ENCODE measurements at places on chromosomes 6 and 20.

DNA sequence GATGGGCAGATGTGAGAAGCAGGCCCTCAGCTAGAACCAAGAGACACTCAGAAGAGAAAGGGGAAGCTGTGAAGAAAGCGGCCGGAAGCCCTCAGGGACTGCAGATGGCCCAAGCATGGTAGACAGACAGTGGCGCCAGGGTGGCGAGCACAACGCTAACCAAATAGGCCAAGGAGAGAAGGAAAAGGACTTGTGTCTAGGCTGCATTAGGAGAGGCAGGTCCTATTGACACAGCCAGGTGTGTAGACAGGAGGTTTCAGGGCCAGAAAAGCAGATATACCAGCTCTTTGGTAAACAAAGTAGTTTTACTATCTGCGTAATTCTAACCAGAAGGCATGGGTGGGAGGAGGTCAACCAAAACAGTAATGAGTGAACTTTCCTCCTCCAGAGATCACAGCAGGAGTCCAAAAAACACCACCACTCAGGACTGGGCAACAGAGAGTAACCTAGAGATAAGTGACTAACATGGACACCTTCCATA lies 15.8 kb upstream of the MAP7 start:
- no peak for DNase-seq

- DNase-seq, result no peak
Observed at GRCh38 chr6:25486550-25486949, 165.5 kb upstream of the SCGN start.

GRCh38 chr6:39453956-39454524 lies 131.5 kb upstream of the KCNK16 start:
- DNase-seq, result no peak

- no peak for DNase-seq
Observed at GRCh38 chr20:62019881-62020492, 45.7 kb downstream of the TAF4 start.

GRCh38 chr6:41190791-41191190 lies 10.2 kb downstream of the TREML2 start:
- DNase-seq, result no peak

DNA sequence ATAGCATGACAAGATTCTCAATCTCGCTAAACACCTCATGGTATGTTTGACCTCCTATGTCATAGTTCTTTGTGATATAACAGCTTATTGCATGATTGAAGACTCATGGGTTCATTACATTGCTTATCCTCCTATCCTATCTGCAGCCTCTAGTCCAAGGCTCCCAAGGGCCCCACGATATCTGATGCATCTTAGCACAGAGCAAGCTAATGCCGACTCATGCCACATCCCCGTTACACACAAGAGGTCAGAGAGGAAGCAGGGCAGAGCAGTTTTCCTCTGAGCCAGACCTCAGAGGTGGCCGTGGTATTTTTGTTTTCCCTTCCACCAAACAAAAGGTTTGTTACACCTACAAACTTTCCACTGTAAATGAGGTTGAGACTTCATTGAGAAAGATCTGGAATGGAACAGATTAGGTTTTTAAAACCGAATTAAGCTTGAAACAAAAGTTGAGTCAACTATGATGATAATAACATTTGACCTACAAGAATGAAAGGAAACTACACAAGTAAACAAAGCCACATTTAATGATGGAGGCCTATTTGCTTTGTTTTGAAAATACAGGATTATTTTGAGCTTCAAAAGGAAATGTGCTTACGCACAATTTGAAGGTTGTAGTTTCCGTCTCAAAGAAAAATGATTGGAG lies 133.9 kb upstream of the MYLIP start:
- DNase-seq, result no peak
